NCI-H1694 treated with DMSO at 0.1 percent for 48 hours (cell line): ENCODE measurements at places on chromosomes 6 and 20.

DNA sequence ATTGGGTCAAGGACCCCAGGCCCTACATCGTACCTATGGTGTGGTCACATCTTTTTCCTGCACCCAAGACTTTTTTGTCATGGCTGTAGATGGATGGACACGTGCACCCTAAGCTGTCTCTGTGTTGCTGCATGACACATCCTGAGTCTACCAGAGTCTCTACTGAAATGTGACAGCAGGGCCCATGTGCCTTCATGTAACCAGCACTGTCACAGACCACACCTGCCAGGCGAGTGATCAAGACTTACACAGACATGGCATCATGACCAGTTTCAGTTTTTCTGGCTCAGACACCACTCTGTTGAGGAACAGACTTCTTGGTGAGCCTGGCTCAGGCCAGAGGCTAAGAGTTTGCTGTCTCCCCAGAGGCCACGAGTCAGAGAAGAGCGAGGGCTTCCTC, 7.6 kb downstream of the PRND start:
- DNase-seq, result no peak

- DNase-seq, result no peak
These were observed 64.7 kb downstream of the MYH7B start for GRCh38 chr20:35020108-35020928.

- no peak for DNase-seq
These were observed 41.2 kb downstream of the BCAS1 start for GRCh38 chr20:54029176-54029575.

- no peak for DNase-seq
These were observed 1.7 kb downstream of the PREX1 start for GRCh38 chr20:48826069-48826468.

DNA sequence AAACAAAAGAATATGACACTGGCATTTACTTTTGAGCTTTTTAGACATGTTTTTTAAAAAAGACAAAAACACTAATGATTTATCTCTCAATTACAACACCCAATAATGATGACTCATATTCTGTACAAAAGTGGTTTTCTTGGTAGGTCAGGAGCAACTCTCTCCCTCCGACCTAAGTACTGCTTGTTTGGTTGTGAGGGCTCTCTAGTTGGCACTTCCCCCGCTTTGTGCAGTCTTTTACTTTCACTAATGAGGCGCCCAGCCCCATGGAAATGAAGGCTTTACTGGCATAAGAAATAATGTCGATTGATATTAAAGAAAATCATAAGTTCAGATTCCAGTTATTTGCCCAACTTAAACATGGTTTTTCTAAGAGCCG, 1.3 kb downstream of the KPNA5 start:
- no peak for DNase-seq

- no peak for DNase-seq
These were observed 45.0 kb downstream of the PXDC1 start for GRCh38 chr6:3706547-3706946.

DNA sequence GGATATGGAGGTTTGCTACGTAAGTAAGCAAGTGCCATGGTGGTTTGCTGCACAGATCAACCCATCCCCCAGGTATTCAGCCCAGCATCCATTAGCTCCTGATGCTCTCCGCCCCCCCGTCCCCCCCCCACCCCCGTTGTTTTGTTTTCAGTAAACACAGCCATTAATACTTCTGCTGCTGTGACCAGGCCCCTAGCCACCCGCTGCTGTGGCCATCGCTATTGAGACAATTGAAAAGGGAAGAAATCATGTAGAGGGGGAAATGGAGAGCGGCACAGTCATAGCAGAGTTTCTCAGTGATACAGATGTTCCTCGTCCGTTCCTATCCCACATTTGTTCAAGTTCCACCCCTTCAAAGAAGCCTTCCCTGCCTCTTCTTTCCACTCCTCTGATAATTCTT, 24.9 kb downstream of the SLC35D3 start:
- DNase-seq, result no peak

DNA sequence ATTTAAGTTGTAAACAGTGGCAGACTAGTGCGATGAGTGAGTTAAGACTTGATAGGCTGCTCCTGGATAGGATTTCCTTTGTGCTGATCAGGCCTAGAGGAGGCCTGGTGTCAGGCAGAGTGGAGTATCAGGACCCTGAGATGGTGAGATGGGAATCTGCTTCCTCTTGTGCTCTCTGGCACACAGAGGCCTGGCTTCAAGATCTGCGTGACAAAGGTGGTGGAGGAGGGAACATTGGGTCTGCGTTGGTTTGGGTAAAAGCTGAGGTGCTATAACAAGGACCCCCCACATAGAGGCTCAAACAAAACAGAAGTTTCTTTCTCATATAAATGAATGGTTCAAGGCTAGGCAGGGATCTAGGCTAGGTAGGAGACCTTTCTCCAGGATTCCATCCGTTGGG, 20.3 kb downstream of the SCAND1 start:
- no peak for DNase-seq

DNA sequence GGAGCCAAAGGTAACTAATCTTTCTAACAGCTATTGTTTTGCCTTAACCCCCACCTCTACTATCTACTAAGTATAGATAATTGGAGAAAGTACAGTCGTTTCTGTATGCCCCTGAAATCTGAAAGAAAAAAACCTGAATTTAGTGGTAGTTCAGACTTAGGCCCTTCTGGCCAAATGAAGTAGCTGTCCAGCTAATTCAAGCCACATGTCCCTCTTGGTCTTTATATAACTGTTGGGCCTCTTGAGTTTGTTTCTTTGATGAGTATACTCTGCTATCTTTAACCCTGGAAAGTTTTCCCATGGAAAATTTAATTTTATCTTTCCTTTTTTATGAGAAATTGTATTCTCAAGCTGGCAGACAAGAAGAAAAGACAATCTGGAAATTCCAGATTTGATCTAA, 73.0 kb upstream of the FAM8A1 start:
- DNase-seq, result no peak

GRCh38 chr6:82612475-82613039, 248.9 kb downstream of the TPBG start:
- DNase-seq, result no peak

DNA sequence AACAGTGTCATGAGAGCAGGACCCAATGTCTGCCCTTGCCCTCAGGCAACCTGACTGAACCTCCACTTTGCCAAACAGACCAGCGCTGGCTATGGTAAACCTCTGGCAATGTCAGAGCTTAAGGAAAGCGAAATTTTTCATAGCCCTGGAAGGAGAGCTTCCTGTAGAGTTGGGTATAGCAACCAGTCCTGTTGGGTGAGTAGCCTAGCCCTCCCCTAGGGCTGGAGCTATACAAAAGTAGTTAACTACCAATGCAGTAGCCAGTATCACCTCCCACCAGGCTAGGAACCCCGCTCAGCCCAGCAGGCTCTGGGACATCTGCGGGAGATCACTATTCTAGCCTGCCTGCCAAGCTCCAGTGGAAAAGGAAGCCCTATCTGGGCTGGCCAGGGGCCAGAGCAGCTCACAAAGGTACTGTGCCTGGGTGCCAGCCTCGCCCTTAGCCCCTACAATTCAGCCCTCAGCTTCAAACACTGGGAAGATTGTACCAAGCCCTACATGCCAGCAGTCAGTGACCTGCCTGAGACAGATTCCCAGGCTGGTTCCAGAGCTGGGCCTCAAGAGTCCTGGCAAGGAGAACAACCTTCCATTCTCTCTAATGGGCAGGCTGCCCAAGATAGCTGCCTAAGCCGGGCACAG, 7.9 kb downstream of the WFDC3 start:
- no peak for DNase-seq

GRCh38 chr6:170255426-170256125, 35.3 kb downstream of the DLL1 start:
- no peak for DNase-seq

- DNase-seq, result no peak
These were observed 54.1 kb upstream of the PTPRT start for GRCh38 chr20:43243672-43244269.

DNA sequence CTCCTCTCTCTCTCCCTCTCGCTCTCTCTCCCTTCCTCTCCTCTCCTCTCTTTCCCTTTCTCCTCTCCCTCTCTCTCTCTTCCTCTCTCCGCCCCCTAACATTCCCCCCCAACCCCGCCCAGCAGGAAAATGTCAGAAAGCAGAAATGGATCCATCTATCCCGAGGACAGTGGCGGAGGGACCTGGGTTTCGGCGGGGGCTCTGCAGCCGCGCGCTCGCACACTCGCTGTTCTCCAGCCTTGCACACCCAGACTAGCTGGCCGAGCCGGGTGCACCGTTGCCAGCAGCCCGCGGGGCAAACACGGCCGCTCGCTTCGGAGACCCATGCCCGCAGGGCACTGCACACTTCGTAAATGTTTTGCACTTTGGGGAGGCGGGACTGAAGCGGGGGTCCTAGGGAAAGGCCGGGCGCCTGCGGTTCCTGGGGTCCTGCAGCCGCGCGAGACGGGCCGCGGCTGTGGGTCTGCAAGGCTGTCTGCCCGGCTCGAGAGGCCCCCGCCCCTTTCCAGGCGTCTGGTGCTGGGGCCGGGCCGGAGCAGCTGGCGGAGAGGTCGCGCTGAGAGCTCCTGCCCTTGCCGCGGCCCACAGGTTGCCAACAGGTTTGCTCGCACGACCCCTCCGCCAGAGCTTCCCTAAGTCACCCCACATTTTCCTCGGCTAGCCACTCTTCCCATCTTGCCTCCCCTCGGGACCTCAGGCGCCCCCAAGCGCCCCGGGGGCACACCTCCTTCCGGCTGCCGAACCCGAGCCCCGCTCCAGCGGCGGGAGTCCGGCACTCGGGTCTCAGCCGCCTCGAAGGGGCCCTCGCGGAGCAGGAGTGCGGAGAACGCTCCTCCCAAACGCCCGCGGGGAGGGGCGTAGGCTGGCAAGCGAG, 818 bp upstream of the MDGA1 start:
- DNase-seq, result no peak

DNA sequence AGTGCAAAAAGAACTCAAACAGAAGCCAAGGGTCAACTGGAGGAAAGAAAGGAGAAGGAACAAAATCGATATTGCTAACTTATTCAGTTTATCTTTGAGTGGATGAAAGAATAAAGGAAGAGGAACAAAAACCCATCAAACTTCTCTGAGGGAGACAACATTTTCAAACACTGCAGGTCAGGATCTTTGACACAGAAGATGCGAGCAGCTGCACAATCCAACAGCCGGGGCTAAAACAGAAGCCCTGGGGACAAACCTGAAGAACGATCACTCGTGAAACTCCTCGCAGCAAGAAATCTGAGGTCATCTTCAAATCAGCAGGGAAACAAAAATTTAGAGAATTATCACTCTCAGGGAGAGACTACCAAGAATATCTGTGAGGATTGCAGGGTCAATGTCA, 14.2 kb downstream of the SLC23A2 start:
- DNase-seq, result no peak

DNA sequence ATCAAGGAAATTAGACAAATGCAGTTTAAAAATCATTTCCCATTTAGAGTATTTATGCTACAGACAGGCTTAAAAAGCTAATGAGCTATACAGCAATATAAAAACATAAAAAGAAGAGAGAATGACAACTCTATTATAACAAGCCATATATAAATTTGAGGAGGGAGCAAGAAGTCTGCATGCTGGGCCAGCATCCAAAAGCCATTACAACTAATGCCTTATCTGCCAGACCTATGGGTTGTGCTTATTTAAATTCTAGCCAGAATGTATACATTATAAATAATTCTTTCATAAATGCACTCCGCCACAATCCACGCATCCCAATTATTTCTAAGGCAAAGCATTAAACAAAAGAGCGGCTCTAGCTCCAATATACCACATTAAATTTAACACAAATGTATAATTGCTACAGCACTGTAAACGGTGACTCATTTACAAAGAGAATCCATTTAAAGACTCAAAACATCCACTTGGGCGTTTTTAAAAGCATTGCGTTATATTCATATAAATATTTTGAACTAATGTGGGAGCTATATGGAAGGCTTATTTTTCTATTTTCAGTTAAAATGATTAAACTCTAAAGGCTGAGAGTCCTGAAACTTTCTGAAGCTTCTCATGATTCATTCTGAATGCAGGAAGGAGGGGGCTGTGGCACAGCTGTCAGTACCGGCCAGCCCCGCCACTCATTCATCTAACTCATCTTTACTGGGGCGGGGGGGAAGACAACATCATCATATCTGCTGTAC, 37.7 kb upstream of the RAB22A start:
- no peak for DNase-seq

- DNase-seq, result no peak
These were observed 261.0 kb upstream of the RIN2 start for GRCh38 chr20:19497064-19497463.

- peak; percentile 93 for DNase-seq
These were observed 78.5 kb downstream of the CBFA2T2 start for GRCh38 chr20:33568378-33568777.

GRCh38 chr20:1579488-1579887, 22.0 kb upstream of the SIRPD start:
- no peak for DNase-seq

DNA sequence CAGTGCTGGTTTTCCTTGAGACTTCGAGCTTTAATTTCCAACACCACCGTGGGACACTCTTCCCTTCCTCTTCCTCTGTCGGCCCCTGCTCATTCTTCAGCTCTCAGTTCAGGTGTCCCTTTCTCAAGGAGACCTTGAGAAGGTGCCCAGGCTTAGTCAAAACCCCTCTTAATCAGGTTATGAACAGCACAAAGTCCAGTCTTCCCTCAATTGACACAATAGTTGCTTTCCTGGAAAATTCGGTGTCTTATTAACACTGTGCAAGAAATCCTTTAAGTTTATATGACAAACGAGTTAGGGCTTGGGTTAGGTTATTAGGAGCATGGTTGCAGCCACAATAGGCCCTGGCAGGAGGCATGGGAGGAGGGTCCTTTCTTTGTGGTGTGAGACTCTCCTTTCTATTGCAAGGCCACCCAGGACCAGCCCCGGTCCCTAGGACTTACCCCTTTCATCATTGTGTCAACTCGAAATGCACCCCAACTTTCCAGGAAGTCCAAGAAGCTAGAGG, 1.5 kb upstream of the NSFL1C start:
- no peak for DNase-seq

DNA sequence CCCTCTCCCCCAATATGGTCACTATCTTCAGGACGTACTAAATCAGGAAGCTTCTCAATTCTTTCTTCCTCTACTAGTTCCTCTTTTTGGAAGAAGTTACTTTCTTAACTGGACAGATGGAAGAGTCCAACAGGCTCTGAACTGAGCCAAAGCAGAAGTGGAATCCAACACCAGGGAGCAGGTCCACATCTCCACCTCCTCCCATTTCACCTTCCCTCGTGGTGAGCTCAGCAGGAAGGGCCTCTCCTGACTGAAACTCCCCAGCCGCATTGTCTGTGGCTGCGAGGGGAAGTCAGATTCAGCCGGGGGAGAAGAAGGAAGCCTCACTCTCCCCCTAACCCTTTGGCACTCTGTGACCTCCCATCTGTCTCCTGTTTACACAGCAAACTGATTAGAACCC, 63.8 kb upstream of the UST start:
- DNase-seq, result no peak
